Stimulated activated CD4-positive, alpha-beta T cell treated with anti-CD3 and anti-CD28 coated beads, Interleukin-15, amount 100 ng/mL, for 48 hours (primary cell): ENCODE measurements at places on chromosomes 16 and 17.

- DNase-seq = no peak
Measured at GRCh38 chr16:27853651-27854050, 209.9 kb downstream of the GSG1L start.

DNA sequence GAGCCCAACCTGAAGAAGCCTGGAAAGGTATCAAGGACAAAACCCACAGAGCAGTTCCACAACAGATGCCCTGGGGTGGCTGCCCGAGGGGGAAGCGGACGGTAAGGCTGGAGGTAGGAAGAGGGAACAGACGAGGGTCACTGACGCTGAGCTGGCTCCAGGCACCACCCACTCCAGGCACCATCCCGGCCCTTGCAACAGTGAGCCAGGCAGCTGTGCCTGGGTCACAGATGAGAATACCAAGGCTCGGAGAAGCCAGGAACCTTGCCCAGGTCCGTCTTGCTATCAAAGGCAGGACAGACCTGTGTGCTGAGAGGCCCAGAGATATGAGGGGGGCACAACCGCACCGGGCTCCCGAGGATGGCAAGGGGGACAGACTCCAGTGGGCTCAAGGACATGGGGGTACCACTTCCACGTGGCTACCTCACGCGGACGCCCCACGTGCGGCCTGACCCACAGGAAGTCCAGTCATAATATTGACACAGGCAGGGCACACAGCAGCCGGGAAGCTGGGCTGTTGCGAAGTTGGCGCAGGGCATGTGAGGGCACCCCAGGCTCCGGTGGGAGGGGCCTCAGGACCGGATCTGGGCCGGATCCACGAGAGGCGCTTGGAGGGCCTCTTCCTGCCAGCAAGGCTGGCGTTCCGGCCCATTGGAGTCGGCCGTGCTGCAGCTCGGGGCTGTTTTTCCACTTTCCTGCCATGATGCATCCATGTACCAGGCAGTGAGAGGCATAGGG is 29.9 kb downstream of the PEMT start:
- DNase-seq = no peak

GRCh38 chr17:77865716-77866115 is 92.8 kb upstream of the TNRC6C start:
- no peak for DNase-seq

DNA sequence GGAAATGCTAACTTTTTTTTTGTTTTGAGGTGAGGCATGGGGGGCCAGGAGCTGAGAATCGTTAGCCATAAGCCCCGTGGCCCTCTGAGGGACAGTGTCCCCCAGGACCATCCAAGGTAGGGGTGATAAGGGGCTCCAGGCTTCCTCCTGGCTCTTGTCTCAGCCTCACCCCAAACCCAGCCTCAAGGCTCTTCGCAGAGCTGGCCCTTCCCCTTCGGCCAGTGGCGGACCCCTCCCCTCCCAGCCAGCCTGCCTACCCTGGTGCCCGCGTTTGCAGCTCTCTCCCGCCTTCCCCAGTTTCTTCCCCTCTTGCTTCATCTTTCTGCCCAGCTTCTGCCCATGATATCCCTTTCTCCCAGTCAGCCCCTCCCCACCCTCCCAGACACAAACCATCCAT is 22.7 kb upstream of the ATP2A3 start:
- no peak for DNase-seq

DNA sequence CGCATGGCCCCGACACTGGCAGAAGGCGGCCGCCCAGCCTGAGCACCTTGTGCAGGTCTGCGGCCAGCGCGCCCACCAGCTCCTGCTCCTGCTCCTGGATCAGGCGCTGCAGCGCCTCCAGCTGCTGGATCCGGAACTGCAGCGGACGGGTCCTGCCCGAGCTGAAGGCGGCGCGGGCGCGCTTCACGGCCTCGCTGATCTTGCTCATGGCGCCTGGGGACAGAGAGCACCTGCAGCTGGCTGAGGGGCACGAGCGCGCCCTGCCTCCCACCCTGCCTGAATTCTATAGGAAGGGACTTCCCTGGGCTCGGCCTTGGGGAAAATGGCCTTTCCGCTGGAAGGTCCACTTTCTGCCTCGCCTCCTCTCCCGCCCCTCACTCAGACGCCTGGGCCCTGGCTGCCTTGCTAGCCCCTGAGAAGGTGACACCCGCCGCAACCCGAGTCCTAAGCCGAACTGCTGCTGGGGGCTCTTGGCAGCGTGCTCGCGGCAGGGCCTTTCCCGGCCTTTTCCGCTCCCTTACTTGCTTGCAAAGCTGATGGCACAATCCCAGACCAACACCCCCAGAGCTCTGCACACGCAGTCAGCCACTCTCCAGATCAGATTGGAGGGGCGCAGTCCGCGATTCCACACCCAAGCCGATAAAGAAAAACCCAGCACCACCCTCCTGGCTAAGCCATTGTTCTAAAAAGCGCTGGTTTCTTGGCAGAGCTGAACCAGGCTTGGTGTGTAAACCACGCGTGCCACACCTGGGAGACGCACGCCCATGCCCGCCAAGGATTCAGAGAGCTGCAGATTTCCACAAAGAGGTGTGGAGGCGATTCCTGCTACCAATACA is 3.0 kb downstream of the ALDH3A1 start:
- peak; percentile 77 for DNase-seq

DNA sequence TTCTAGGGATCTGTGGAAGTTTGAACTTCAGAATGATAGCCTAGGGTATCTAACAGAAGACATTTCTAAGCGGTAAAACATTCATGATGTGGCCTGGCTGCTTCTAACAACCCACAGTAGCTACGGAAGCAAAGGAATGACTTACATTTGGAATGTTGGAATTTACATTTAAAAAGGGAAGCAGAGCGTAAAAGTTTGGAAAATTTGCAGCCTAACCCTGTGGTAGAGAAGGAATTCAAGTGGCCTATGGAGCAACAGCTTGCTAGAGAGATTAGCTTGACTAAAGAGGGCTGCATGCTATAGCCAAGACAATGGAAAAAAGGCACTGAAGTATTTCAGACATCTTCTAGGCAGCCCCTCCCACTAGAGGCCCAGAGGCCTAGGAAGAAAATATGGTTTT is 50.1 kb downstream of the HNF1B start:
- DNase-seq = no peak

GRCh38 chr17:73029021-73029420 is 63.5 kb downstream of the SLC39A11 start:
- DNase-seq = no peak

- no peak for DNase-seq
Measured at GRCh38 chr16:81524382-81524781, 79.8 kb downstream of the CMIP start.

GRCh38 chr16:85173981-85174751 is 61.9 kb upstream of the CIBAR2 start:
- DNase-seq = no peak

DNA sequence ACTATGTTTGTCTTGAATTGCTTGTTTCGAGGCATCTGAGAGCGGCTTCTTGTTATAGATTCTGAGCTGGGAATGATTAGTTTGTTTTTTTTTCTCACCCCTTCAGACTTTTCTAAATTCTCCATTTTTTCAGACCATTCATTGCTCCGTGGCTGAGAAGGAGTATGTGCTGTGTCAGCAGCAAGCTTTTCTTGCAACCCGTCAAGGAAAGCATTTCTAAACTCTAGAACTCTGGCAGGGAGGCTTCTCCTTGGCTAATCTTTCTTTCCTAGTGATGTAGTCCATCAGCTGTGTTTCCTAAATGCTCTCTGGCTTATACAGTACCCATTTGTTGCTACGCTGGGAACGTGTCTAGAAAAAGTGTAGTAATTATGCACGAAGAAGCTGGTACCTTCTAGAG is 133.5 kb downstream of the FTO start:
- no peak for DNase-seq

DNA sequence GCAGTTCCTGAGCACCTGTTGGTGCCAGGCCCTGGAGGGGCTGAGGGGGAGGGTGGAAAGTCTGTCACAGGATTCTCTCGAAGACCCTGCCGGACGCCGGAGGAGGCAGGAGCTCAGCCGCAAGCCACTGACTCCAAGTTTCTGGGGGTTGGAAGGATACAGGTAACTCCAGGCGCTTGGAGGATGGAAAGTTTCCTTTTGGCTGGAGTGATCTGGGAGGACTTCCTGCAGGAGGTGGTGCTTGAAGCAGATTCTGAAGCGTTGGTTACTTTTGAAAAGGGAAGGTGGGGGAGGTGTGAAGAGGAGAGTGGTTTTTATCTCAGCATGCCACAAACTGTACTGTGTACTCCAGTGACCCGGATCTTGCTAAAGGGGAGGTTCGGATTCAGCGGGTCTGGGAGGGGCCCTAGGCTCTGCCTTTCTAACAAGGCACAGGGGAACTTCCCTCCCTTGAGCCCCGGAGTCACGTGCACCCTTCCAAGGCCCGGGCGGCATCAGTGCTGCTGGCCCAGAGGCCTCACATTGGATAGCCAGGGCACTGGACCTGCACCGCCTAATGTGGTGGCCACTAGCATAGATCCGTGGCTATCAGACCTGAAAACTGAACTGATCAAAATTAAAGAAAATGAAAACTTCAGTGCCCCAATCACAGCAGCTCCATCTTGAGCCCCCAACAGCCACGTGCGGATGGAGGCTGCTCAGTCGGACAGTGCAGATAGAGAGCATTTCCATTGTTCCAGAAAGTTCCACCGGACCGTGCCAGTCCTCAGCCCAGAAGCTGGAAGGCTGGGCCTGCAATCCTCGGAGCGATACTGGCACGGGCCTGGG is 42.2 kb upstream of the GSE1 start:
- peak; percentile 25 for DNase-seq

DNA sequence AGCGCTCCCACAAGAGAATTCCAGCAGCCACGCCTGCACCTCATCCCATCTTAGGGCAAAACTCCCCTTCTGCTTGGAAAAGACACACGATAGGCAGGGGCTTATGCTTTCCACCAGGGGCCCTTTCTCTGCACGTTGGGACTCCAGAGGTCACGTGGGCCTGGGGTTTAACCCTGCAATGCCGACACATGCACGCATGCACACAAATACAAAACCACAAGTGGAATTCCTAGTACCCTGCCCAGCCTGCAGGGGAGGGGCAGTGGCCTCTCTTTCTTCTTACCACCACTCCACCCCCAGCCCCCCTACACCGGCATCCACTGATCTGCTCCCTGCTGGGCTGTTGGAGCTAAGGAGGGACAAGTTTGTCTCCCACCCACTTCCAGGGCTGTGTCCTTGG is 16.8 kb upstream of the CCDC182 start:
- DNase-seq = no peak

DNA sequence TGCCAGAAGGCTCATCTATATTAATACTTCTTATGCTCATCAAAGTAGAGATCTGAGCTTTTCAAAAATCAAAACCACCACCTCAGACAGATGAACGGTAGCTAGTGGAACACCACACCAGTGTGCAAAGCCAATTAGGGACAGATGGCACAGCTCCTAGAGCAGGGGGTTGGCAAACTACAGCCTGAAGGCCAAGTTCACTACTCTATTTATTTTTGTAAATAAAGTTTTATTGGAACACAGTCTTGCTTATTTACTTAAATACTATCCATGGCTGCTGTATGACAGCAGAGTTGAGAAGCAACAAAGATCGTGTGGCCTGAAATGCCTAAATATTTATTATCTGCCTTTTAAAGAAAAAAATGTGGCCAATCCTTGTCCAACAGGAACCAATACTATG is 56.8 kb downstream of the AMFR start:
- no peak for DNase-seq

DNA sequence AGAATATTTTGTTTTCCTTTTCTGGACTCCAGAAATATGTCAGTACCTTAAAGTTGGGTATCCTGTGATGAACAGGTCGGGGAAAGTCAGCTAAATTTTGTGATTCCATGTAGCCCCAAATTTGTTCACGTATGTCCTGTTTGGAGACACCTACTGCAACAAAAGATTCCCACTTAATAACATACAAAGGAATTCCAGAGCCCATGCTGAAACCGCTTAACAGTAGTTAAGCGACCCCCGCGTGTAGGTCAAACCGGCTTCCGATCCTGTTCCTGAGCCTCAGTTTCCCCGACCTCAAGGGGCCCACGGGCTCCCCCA is 477 bp downstream of the MTHFSD start:
- DNase-seq = no peak

DNA sequence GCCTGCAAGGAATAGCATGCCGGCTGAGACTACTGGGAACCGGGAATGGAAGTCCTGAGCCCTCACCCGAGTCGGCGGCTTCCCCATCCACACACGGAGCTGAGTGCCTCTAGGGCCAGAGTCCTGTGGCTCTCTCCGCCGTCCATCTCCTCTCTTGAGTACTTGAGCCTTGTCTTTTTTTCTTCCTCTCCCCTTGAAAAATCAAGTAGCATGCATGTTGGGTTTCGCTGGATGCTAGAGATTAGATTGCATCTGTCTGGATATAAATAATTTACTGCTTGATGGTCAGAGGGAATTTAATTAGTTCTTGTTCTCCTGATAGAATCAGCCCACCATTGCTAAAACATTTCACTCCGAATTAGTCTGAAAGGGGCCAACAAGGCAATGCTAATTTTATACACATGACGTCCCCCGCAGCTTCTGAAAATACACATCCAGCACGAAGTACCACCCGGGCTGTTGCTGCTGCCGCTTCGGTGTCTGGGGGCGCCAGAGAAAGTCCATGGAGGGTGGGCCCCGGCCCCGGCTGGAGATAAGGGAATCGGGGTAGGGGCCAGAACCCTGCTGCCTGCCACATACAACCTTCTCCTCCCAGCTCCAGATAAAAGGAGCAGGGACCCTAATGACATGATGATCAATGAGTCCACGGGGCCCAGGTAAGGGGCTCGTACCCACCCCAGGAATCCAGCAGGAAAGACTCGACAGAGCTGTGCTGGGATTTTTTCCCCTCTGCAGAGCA is 48.5 kb downstream of the RBFOX3 start:
- DNase-seq = no peak

DNA sequence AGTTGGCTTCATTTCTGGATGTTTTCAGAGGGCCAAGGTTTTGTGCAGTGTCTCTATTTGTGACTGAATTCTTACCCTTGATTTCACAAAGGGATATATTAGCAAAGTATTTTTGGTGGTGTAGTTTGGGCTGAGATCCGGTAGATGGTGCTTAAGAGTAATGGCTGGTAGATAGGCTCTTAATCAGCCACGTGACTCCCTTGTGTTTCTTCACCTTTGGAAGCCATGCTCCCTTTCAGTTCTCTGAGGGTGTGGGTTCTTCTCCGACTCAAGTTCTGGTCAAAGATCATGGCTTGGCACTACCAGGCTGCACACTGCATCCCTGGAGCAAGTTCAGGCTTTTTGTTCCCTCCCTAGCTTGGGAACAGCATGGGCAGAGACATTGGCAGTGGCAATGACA is 887.3 kb downstream of the CDH8 start:
- no peak for DNase-seq

DNA sequence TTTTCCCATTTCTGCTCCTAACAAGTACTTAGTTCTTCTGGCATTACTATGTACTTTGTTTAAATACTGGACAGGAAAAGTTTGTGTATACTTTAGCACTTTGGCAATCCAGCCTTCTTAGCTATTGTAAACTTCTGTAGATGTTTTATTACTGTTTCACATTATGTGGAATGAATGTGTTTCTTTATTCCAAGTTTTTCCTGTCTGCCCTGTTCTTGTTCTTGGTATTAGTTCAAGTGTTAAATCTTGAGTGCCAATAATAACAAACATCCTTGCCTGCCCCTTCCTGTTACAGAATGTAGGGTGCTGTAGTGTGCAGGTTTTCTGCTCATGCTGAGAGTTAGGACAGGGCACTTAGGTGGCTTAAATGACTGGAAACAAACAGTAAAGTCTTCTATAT is 7.3 kb upstream of the CAPNS2 start:
- DNase-seq = no peak

GRCh38 chr16:53908731-53909130 is 204.8 kb downstream of the FTO start:
- DNase-seq = no peak

GRCh38 chr17:73870473-73870872 is 226.2 kb upstream of the SDK2 start:
- DNase-seq = no peak
